Hepatocyte (in vitro differentiated cells): ENCODE measurements at places on chromosomes 16 and 17. TPM values are rescaled to one million over a fixed set of nuclear protein-coding genes. Genes with fewer than 3 reads are reported as not detected.
A peak's percentile ranks its signal among the peaks of the same experiment; 100 is the strongest.

DNA sequence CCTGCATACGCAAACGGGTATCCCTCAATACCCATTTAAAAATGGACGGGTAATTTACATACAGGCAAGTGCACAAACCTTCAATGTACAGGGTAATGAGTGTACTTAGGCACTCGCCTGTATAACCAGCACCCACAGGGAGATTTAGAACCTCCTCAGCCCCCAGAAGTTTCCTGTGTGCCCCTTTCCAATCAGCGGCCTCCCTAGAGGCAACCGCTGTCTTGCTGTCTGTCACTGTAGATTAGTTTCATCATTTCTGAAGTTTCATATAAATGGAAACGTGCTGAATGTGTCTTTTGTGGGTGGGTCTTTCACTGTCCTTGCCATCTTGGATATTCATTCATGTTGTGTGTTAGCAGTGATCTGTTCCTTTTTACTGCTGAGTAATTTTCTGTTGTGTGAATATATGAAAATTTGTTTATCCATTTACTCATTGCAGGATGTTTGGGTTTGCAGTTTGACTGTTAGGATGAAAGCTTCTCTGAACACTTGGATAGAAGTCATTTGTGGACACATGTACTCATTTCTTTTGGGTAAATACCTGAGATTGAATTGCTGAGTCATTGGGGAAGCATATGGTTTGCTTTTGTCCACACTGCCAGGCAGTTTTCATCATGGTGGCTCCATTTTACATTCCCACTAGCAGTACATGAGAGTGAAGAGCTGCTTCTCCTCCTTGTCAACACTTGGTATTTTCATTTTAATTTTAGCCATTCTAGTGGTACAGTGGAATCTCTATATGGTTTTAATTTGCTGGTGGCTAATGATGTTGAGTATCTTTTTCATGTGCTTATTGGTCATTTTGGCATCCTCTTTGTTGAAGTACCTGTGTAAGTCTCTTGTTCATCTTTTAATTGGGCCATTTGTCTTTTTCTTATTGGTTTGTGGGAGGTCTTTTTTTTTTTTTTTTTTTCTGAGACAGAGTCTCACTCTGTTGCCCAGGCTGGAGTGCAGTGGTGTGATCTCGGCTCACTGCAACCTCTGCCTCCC lies 2.1 kb upstream of the ADCY7 start:
- H3K27ac ChIP-seq: no peak overlapping the region
- H3K27me3 ChIP-seq: no peaks in the 10 kb centered on the region
- H3K4me1 ChIP-seq: peaks cover 25% of the 10 kb centered on the region
- H3K4me3 ChIP-seq: no peak overlapping the region

GRCh38 chr17:4599505-4600281 lies 15.4 kb downstream of the SMTNL2 start:
- H3K4me1 ChIP-seq: peaks cover 49% of the 10 kb centered on the region
- H3K4me3 ChIP-seq: no peak overlapping the region
- DNase-seq: peak; percentile 94
- H3K27ac ChIP-seq: peak overlapping the region; percentile 96
- H3K36me3 ChIP-seq: no peaks in the 10 kb centered on the region
- H3K27me3 ChIP-seq: no peaks in the 10 kb centered on the region

- no peaks in the 10 kb centered on the region for H3K36me3 ChIP-seq
- H3K27me3 ChIP-seq: no peaks in the 10 kb centered on the region
- H3K4me3 ChIP-seq: no peak overlapping the region
- H3K27ac ChIP-seq: no peak overlapping the region
- no peak for DNase-seq
- H3K4me1 ChIP-seq: peaks cover 8% of the 10 kb centered on the region
Observed at GRCh38 chr17:78678222-78678557, 101.0 kb upstream of the DNAH17 start.

DNA sequence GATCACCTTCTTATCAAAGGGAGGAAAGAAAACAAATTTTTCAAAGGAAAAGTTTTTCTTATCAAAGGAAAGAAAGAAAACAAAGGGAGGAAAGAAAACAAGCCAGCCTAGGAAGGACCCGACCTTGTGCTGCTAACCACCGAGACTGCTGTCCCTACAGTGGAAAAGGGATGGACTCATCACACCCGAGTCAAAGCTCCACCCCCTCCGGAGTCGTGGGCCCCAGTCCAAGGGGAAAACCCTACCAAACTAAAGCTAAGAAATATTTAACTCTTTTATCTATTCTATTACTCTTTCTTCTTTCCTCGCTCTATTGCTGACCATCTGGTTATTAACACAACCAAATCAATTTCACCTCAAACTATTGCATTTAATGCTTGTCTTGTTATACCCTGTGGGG lies 6.1 kb upstream of the ENDOV start:
- no peaks in the 10 kb centered on the region for H3K27me3 ChIP-seq
- no peak overlapping the region for H3K4me3 ChIP-seq
- no peaks in the 10 kb centered on the region for H3K36me3 ChIP-seq
- no peak overlapping the region for H3K27ac ChIP-seq

GRCh38 chr17:45143767-45144198 lies 4.5 kb upstream of the HEXIM1 start:
- DNase-seq: peak; percentile 83
- no peaks in the 10 kb centered on the region for H3K36me3 ChIP-seq
- peak overlapping the region; percentile 95 for H3K27ac ChIP-seq
- H3K4me3 ChIP-seq: peak overlapping the region; percentile 28
- no peaks in the 10 kb centered on the region for H3K27me3 ChIP-seq
- H3K4me1 ChIP-seq: peaks cover 27% of the 10 kb centered on the region

DNA sequence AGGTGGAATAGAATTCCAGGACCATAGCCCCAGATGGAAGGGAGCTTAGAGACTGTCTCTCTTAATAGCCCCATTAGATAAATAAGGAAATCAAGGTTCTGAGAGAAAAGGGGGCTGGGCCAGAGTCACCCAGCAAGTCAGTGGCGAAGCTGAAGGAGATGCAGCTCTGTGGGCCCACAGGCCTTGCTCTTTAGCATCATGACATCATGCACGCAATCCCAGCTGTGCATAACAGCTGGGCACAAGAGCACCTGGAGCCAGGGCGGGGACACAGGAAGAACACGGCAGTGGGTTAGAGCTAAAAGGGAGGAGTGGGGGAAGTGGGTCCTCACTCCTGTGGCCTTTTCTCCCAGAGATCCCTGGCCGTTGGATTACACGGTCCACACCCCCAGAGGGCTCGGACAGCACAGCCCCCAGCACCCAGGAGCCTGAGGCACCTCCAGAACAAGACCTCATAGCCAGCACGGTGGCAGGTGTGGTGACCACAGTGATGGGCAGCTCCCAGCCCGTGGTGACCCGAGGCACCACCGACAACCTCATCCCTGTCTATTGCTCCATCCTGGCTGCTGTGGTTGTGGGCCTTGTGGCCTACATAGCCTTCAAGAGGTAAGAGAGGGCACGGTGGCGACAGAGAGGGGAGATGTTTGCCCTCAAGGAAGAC lies 15.1 kb downstream of the NGFR start:
- H3K36me3 ChIP-seq: no peaks in the 10 kb centered on the region
- no peak overlapping the region for H3K4me3 ChIP-seq
- no peak for DNase-seq
- H3K4me1 ChIP-seq: peaks cover 21% of the 10 kb centered on the region
- no peaks in the 10 kb centered on the region for H3K27me3 ChIP-seq
- H3K27ac ChIP-seq: peak overlapping the region; percentile 12

DNA sequence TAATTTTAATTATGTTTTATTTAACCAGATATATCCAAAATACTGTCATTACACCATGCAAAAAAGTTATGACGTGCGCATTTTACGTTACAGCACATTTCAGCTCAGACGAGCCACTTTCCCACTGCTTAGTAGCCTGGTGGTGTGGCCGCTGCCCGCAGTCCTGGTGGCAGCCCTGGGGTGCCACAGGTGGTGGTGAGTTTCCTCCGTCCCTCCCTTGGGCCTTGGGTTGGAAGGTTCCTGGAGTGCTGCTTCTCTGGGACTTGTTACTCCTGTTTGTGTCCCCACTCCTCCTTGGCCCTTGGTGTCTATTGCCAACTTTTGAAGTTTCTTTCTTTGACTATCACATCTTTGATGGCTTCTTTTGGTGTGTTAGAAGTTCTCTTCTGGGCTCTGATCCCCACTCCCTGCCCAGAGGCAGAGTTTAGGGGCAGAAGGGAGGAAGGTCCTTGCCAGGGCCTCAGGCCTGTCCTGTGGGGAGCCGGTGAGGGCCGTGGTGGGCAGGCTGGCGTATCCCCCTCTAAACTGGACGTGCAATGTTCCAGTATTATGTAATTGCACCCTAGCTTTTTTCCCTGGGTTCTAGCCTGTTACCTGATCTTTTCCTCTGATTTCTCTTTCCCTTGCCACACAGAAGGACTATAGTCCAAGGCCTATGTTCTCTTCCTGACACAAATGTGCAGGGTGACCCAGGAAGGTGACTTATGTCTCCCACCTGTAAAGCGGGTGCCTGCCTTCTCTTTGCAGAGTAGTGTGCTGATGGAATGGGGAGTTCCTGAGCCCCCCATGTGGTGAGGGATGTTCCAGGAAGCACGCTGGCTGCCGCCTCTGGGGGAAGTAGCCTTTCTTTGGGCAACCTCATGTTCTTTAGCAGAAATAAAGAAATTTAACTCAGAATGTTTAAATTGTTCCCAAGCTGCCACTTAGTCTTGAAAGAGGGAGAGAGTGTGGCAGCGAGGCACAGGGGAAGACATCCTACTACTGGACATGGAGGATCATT lies 8.4 kb downstream of the MPRIP start:
- no peaks in the 10 kb centered on the region for H3K27me3 ChIP-seq
- DNase-seq: no peak
- no peaks in the 10 kb centered on the region for H3K36me3 ChIP-seq
- H3K4me3 ChIP-seq: no peak overlapping the region
- peaks cover 32% of the 10 kb centered on the region for H3K4me1 ChIP-seq

- H3K27me3 ChIP-seq: no peaks in the 10 kb centered on the region
- peaks cover 28% of the 10 kb centered on the region for H3K4me1 ChIP-seq
- peak overlapping the region; percentile 88 for H3K27ac ChIP-seq
- DNase-seq: peak; percentile 69
Observed at GRCh38 chr17:17580662-17581470, 10.6 kb downstream of the PEMT start.

GRCh38 chr17:44258811-44259351 lies 9.1 kb downstream of the SLC4A1 start:
- no peak overlapping the region for H3K4me3 ChIP-seq
- H3K4me1 ChIP-seq: no peaks in the 10 kb centered on the region
- no peak overlapping the region for H3K27ac ChIP-seq
- no peak for DNase-seq
- no peaks in the 10 kb centered on the region for H3K27me3 ChIP-seq
- no peaks in the 10 kb centered on the region for H3K36me3 ChIP-seq

GRCh38 chr16:67268136-67268579 lies 11.2 kb upstream of the PLEKHG4 start:
- H3K36me3 ChIP-seq: no peaks in the 10 kb centered on the region
- peak; percentile 86 for DNase-seq
- peak overlapping the region; percentile 20 for H3K27ac ChIP-seq
- no peaks in the 10 kb centered on the region for H3K4me1 ChIP-seq
- no peaks in the 10 kb centered on the region for H3K27me3 ChIP-seq

- H3K27me3 ChIP-seq: no peaks in the 10 kb centered on the region
- no peak overlapping the region for H3K27ac ChIP-seq
- peak; percentile 79 for DNase-seq
- H3K36me3 ChIP-seq: no peaks in the 10 kb centered on the region
- H3K4me3 ChIP-seq: no peak overlapping the region
- H3K4me1 ChIP-seq: no peaks in the 10 kb centered on the region
Observed at GRCh38 chr17:76408037-76408849, 23.8 kb downstream of the SPHK1 start.

DNA sequence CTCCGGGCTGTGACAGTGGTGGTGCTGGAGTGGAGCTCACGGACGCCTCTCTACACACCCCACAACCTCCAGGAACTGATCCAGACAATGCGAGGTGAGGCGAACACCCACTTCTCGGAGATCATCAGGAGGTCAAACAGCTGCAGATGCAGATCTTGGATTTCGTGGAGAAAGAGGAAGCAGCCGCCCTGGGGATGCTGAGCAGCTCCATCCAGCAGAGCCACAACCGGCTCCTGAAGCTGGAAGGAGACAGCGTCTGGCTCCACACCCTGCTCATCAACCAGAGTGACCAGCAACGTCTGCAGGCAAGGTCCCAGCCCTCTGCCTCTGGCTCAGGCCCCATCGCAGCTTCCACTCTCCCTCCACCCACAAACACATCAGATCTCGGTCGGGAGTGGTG lies 13.2 kb upstream of the SLC16A5 start:
- H3K36me3 ChIP-seq: no peaks in the 10 kb centered on the region
- no peak overlapping the region for H3K4me3 ChIP-seq
- DNase-seq: no peak
- H3K27ac ChIP-seq: no peak overlapping the region
- peaks cover 27% of the 10 kb centered on the region for H3K4me1 ChIP-seq

GRCh38 chr17:77322514-77323412 lies 182.0 kb downstream of the SEC14L1 start:
- peak; percentile 95 for DNase-seq
- H3K27me3 ChIP-seq: no peaks in the 10 kb centered on the region
- H3K36me3 ChIP-seq: no peaks in the 10 kb centered on the region
- H3K4me3 ChIP-seq: no peak overlapping the region

GRCh38 chr16:54049591-54050458 lies 236.8 kb downstream of the IRX3 start:
- no peaks in the 10 kb centered on the region for H3K36me3 ChIP-seq
- DNase-seq: no peak

TBC1D3 gene
- not detected in 2 replicates for total RNA-seq

PROCA1 gene
- 3.9 and 4.4 TPM in 2 replicates for total RNA-seq

TM4SF5 gene
- total RNA-seq: 16.7 and 20.8 TPM in 2 replicates

CCL23 gene
- not detected in 2 replicates for total RNA-seq

WIPF2 gene
- 10.3 and 12.6 TPM in 2 replicates for total RNA-seq

WFDC1 gene
- total RNA-seq: 12.9 and 14.0 TPM in 2 replicates

ABCA6 gene
- total RNA-seq: 6.3 and 6.5 TPM in 2 replicates

SLC16A13 gene
- total RNA-seq: 6.2 TPM in 2 replicates
